Germinal center (tissue), 1 donor: ENCODE measurements at places on chromosomes 2 and 18.

- no peak for DNase-seq
Measured at GRCh38 chr2:8661736-8662135, 20.1 kb upstream of the ID2 start.

DNA sequence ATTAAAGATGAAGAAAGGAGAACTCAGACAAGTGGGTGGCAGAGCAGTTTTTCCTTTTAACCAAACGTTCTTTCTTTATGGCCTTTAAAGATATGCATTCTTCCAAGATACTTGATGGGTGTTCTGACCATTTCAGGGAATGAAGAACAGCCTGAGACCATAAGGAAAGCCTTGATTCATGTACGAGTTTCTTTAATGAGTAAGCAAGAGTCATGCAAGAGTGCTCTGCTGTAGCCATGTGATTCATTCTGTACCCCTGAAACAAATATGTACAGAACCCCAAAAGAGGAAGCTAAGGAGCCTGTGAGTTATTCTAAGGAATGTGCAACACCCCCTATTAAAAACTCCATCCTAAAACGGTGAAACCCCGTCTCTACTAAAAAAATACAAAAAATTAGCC is 372.8 kb downstream of the MTX2 start:
- no peak for DNase-seq

- DNase-seq: no peak
Measured at GRCh38 chr2:237977380-237977779, 10.6 kb downstream of the UBE2F start.

DNA sequence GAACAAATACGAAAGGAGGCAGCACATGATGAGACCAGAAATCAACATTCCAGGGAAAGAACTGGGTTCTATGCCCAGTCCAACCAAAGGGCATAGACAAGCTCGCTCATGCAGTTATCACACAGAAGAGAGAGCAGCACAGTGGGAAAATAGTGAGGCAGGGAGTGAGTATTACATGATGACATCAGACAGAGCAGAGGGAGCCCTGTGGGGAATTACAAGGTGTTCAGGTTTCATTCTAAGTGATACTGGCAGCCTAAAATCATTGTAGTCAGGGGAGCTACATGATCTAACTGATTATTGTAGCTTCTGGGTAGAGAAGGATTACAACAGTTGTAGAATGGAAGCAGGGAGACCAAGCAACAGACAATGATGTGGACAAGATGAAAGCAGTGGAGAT is 658.5 kb downstream of the ARHGAP15 start:
- DNase-seq: no peak

GRCh38 chr2:161160226-161161073 is at the start of gene TANK:
TSS of gene TANK (plus strand) at chr2:161160428. CDS start at chr2:161179663, 19,235 bp downstream.
- peak; percentile 94 for DNase-seq

- DNase-seq: no peak
Measured at GRCh38 chr2:169819106-169819505, 5.6 kb downstream of the METTL5 start.

DNA sequence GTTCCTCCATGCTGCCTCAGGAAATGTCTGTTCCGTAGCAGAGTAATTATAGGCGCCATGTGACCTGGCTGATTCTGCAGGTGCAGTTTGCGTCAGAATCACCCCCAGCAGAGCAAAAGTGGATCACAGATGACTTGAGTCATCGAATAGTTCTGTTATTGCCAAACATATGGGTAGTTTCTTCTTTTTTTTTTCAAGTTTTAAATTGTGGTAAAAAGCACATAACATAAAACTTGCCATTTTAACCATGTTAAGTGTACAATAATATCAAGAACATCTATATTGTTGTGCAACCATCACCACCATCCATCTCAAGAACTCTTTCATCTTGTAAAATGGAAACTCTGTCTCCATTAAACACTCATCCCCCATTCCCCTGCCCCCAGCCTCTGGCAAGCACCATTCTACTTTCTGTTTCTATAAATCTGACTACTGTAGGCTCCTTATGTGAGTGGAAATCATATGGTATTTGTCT is 177.7 kb upstream of the TWIST2 start:
- DNase-seq: no peak

- no peak for DNase-seq
Measured at GRCh38 chr2:127942002-127942401, 56.2 kb upstream of the AMMECR1L start.

DNA sequence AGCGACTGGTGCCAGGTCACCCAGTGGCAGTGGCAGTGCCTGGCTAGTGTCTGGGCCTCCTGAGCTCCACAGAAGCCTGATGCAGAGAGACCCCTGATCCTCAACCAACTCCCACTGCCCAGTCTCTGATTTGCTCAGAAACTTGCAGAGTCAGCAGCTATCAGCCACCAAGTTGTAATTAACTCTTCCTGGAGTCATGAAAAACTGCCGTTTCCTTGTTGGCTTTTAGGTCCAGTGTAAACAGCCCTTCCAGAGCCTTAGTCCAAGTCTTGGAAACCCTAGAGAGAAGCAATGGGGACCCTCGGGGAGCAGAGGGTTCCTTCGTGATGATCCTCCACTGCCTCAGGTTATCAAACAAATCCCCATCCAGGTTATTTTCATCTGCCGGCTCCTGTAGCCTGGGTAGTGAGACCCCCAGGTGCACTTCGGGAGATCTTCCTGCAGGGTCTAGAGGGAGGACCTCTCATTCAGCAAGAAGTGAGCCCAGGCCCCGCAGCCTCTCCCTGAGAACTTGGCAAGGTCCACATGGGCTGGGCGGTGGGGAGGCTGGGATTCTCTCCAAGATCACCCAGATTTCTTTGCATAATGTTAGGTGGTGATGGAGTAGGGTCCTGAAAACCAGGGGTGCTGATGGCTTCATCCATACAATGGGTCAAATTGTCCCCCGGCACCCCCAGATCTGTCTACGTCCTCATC is 137.7 kb upstream of the HDAC4 start:
- DNase-seq: no peak

GRCh38 chr2:42086500-42086953 is 38.7 kb downstream of the PKDCC start:
- peak; percentile 48 for DNase-seq

GRCh38 chr2:233479616-233480489 is 86.7 kb downstream of the USP40 start:
- DNase-seq: no peak
